ENCODE measurements at places on chromosomes 3 and 15. TPM values are rescaled to one million over a fixed set of nuclear protein-coding genes. Genes with fewer than 3 reads are reported as not detected.

GRCh38 chr3:61526308-61526707 is 35.1 kb upstream of the PTPRG start:
- no peaks in the 10 kb centered on the region for H3K36me3 ChIP-seq
- DNase-seq, result no peak
- H3K27me3 ChIP-seq, result peaks cover 13% of the 10 kb centered on the region

GRCh38 chr3:48407542-48408099 is 22.3 kb downstream of the PLXNB1 start:
- no peaks in the 10 kb centered on the region for H3K4me1 ChIP-seq
- no peaks in the 10 kb centered on the region for H3K27me3 ChIP-seq
- no peak overlapping the region for H3K27ac ChIP-seq
- H3K36me3 ChIP-seq, result no peaks in the 10 kb centered on the region
- H3K4me3 ChIP-seq, result no peak overlapping the region

DNA sequence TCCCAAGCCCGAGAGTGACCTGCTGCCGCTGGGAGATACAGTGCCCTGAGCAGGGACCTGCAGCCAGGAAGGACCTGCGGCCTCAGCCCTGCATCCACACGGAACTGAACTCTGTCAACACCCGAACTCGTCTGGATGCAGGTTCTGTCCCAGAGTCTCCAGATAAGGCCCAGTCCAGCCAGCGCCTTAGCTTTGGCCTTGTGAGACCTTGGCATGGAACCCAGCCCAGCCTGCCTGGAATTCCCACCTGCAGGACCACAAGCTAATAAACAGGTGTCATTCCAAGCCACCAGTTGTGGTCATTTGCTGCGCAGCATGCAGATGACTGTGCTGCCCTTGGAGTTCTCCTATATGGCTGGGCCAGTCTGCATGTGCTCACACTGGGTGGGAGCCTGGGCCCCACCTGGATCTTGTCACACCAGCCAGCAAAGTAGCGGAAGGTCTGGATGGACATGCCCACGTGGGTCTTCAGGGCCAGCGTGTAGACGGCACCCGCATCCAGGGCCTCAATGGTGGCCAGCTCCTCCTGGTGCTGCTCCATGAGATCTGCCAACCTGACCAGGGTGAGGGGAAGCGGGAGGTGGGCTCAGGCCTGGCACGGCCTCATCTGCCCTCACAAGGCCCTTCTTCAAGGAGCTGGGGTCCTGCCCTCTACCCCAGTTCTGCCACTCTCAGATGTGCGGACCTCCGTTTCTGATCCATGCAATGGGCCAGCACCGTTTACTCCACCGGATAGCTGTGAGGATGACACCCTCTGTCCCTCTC is 47.2 kb upstream of the SLC41A3 start:
- H3K4me1 ChIP-seq, result no peaks in the 10 kb centered on the region
- H3K27me3 ChIP-seq, result no peaks in the 10 kb centered on the region
- H3K4me3 ChIP-seq, result no peak overlapping the region
- DNase-seq, result no peak
- no peaks in the 10 kb centered on the region for H3K36me3 ChIP-seq

GRCh38 chr3:17339132-17339575 is 403.3 kb downstream of the TBC1D5 start:
- DNase-seq, result no peak
- H3K36me3 ChIP-seq, result no peaks in the 10 kb centered on the region
- no peak overlapping the region for H3K4me3 ChIP-seq
- H3K4me1 ChIP-seq, result no peaks in the 10 kb centered on the region
- no peaks in the 10 kb centered on the region for H3K27me3 ChIP-seq

- peaks cover 62% of the 10 kb centered on the region for H3K4me1 ChIP-seq
- peak overlapping the region; percentile 46 for H3K4me3 ChIP-seq
- no peaks in the 10 kb centered on the region for H3K27me3 ChIP-seq
- peaks cover 8% of the 10 kb centered on the region for H3K36me3 ChIP-seq
- no peak for DNase-seq
Observed at GRCh38 chr3:194482196-194482593, 4.6 kb downstream of the ATP13A3 start.

DNA sequence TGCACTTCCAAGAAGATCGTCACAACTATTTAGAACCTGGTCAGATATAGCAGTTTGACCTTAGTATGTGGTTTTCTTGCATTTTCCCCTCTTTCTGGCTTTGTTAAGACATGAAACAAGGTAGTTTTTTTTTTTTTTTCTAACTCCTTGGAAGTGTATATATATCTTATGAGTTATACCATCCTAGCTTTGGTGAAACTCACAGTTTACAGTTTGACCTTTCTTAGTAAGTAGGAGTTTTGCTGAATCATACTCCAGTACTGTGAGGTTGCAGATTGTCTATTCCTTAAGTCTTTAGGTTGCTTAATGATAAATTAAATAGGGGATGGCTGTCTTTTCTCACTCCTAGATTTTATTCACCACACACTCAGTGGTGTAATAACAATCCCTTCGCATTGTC is 325.0 kb downstream of the RBMS3 start:
- H3K36me3 ChIP-seq, result no peaks in the 10 kb centered on the region
- no peak overlapping the region for H3K4me3 ChIP-seq
- no peaks in the 10 kb centered on the region for H3K27me3 ChIP-seq

DNA sequence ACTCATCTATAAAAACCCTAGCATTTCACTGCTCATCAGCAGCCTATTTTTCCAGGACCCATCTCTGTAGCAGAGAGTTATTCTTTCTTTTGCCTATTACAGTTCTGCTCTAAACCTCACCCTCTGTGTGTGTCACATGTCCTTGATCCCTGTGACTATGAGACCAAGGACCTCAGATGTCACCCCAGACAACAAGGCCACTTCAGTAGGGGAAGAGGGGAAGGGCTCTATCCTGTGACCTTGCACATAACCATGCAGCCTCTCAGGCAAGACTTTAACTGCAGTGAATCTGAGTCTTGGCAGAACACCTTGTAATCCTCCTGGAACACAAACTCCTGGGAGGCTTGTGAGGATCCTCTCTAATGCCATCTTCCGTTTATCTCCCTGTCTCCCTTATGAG is 4.4 kb upstream of the ZNF589 start:
- peaks cover 24% of the 10 kb centered on the region for H3K4me1 ChIP-seq
- DNase-seq, result no peak
- no peak overlapping the region for H3K27ac ChIP-seq

DNA sequence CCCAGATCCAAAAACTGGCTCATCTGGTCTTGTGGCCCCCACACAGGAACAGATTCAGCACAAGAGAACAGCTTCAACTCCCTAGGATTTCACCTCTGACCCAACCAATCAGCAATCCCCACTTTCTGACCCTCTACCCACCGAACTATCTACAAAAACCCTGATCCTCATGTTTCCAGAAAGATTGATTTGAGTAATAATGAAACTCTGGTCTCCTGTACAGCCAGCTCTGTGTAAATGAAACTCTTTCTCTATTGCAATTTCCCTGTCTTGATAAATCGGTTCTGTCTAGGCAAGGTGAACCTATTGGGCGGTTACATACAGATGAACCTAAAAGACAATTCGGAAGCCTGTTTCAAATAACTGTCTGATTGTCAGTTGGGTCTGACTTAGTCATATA is 847.6 kb upstream of the ALCAM start:
- H3K27ac ChIP-seq, result no peak overlapping the region
- no peaks in the 10 kb centered on the region for H3K4me1 ChIP-seq
- H3K27me3 ChIP-seq, result no peaks in the 10 kb centered on the region
- no peak for DNase-seq
- H3K36me3 ChIP-seq, result no peaks in the 10 kb centered on the region
- no peak overlapping the region for H3K4me3 ChIP-seq

DNA sequence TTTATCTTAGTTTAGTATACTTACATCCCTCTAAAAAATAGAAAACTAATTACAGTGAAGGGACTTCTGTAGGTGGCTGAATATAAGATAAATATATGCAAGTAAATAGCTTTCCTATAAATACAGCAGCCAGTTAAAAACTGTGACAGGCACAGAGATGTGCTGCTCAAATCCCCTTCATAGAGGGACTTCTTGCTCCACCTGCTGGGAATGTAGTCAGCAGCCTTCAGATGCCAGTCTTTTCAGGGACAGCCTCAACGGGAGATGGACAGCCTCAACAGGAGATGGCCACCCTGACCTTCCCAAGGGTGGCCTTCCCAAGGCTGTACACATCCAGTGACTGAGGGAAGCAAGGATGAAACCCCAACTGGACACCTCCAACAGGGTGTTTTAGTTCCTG is 15.7 kb upstream of the PRR23E start:
- DNase-seq, result no peak
- no peak overlapping the region for H3K27ac ChIP-seq
- H3K4me3 ChIP-seq, result no peak overlapping the region
- H3K27me3 ChIP-seq, result peaks cover 21% of the 10 kb centered on the region

DNA sequence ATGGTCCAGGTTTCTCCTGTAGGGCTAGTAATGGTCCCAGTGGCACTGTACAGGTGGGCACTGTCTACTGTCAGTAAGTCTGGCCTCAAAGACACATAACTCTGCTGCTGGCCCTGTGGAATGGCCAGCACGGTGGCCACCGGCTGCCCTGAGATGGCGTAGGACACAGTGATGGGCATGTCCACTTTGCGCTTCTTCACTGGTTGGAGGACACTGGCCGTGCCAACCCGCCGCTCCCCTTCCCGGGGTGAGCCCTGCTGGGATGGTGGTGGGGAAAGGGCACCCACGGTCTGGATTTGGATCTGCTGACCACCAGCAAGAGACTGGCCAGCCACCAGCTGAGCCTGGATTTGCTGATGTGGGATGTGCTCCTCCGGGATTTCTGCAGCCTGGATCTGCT is 28.1 kb upstream of the IMPDH2 start:
- no peak overlapping the region for H3K4me3 ChIP-seq
- DNase-seq, result no peak
- H3K36me3 ChIP-seq, result peaks cover 20% of the 10 kb centered on the region
- H3K27me3 ChIP-seq, result no peaks in the 10 kb centered on the region

DNA sequence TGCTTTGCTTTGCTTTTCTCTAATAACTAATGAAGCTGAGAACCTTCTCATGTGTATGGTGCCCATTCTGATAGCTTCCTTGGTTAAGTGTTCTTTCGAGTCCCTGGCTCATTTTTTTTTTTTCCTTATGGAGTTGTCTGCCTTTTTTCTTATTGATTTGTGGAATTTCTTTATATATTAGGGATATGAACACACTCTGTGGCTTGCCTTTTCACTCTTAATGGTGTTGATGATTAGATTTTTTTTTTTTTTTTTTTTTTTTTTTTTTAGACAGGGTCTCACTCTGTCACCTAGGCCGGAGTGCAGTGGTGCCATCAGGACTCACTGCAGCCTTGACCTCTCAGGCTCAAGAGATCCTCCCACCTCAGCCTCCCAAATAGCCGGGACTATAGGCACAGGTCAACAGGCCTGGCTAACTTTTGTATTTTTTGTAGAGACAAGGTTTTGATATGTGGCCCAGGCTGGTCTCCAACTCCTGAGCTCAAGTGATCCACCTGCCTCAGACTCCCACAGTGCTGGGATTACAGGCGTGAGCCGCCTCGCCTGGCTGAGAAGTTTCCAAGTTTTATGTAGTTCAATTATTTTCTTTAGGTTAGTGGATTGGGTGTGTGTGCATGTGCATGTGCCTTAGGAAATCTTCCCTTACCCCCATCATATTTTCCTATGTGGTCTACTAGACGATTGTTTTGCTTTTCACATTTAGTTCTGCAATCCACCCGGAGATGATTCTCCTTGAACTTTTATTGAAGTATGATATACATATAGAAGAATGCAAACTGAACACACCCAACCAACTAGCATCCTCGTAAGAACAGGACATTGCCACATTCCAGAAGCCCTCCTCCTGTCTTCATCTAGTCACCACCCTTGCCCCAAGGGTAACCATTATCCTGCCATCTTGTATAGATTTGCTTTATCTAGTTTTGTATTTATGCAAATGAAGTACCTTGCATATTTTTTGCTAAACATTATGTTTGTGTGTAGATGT is 1.7 kb upstream of the SNRPA1 start:
- peaks cover 31% of the 10 kb centered on the region for H3K4me1 ChIP-seq
- peaks cover 11% of the 10 kb centered on the region for H3K36me3 ChIP-seq
- DNase-seq, result no peak
- H3K4me3 ChIP-seq, result peak overlapping the region; percentile 97

GRCh38 chr15:68815598-68815997 is 5.1 kb downstream of the ANP32A start:
- no peaks in the 10 kb centered on the region for H3K27me3 ChIP-seq
- DNase-seq, result no peak
- peaks cover 25% of the 10 kb centered on the region for H3K36me3 ChIP-seq
- H3K27ac ChIP-seq, result no peak overlapping the region

GRCh38 chr3:126083511-126083912 is 412 bp downstream of the SLC41A3 start:
- H3K36me3 ChIP-seq, result peaks cover 3% of the 10 kb centered on the region
- H3K27ac ChIP-seq, result peak overlapping the region; percentile 99
- peaks cover 24% of the 10 kb centered on the region for H3K4me1 ChIP-seq
- H3K27me3 ChIP-seq, result no peaks in the 10 kb centered on the region

DNA sequence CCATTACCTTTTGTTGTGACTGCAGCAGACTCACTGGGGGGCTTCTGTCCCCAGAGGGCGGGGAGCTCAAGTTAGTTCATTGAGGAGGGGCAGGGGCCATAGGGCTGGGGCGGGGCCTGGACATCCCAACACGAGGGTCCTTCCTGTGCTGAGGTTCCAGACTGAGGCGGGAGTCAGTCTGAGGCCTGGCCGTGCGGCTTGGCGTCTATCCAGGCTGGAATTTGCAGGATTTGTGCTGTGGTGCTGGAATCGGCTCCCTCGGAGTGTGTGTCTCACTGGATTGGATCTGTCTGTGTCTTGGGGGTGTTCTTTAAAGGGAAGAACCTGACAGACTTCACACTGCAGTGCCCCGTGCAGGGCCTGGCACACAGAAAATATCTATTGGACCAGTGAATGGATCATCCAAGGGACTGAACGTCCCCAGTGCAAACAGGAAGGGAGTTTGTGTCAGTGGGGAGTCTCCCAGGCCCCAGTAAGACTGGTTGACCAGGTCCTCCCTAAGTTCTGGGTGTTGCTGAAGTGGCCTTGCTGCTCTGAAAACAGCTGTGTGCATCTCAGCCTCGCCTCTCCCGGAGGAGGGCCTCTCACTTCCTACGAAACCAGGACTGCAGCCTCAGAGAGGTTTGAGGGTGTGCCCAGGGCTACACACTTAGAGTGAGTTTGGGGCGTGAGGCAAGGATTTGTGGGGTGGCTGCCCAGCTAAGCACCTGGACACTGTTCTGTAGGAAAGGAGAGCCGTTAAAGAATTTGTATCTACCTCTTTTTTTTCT is 26.1 kb downstream of the GOLGA6L2 start:
- no peaks in the 10 kb centered on the region for H3K36me3 ChIP-seq
- H3K27ac ChIP-seq, result no peak overlapping the region
- DNase-seq, result no peak
- H3K27me3 ChIP-seq, result no peaks in the 10 kb centered on the region

DNA sequence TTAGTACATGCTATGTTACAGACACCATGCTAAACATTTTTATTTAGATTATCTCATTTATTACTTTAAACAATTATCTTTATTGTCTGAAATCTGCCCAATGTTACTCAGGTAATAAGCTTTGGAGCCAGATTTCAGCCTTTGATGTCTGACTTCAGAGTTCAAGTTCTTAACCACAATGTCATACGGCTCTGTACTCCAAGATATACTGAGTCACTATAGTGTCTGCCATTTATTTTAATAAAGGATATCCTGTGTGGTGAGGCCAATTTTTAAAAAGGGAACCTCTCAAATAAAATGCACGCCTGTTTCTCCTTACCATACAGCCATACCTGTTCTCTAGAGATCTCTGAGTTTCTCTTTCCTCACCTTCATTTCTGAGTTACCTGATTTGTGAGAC is 193.1 kb downstream of the EPHA3 start:
- H3K4me1 ChIP-seq, result no peaks in the 10 kb centered on the region
- H3K36me3 ChIP-seq, result no peaks in the 10 kb centered on the region
- H3K4me3 ChIP-seq, result no peak overlapping the region
- no peak overlapping the region for H3K27ac ChIP-seq

FANCD2OS gene
- total RNA-seq, result not detected

CPN2 gene
- not detected for total RNA-seq

NR2E3 gene
- not detected for total RNA-seq

CMTM8 gene
- total RNA-seq, result 7.1 TPM

SPESP1 gene
- 2.0 TPM for total RNA-seq

HCLS1 gene
- 236 TPM for total RNA-seq

INO80 gene
- total RNA-seq, result 24.7 TPM

LRTM1 gene
- total RNA-seq, result not detected
